ENCODE measurements at places on chromosomes 7 and 10. TPM values are rescaled to one million over a fixed set of nuclear protein-coding genes. Genes with fewer than 3 reads are reported as not detected.

DNA sequence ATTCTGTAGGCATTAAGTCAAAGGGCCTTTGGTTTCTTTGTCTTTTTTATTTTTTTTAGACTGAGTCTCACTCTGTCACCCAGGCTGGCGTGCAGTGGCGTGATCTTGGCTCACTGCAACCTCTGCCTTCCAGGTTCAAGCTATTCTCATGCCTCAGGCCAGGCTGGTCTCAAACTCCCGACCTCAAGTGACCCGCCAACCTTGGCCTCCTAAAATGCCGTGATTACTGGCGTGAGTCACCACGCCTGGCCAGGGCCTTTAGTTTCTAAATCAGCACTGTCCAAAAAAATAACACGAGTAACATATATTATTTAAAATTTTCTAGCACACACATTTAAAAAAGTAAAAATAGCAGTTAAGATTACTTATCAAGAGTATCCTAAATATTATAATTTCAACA lies 11.1 kb upstream of the ACSL5 start:
- no peak for DNase-seq
- H3K27ac ChIP-seq: no peak overlapping the region

GRCh38 chr10:126187399-126187798 lies 200.9 kb downstream of the ADAM12 start:
- H3K27ac ChIP-seq: no peak overlapping the region
- no peaks in the 10 kb centered on the region for H3K27me3 ChIP-seq
- H3K4me1 ChIP-seq: no peaks in the 10 kb centered on the region

- H3K27ac ChIP-seq: peak overlapping the region; percentile 20
- DNase-seq: peak; percentile 9
- H3K27me3 ChIP-seq: no peaks in the 10 kb centered on the region
- H3K4me3 ChIP-seq: no peak overlapping the region
- peaks cover 10% of the 10 kb centered on the region for H3K4me1 ChIP-seq
Observed at GRCh38 chr10:46250898-46251856, 35.6 kb upstream of the ANTXRL start.

DNA sequence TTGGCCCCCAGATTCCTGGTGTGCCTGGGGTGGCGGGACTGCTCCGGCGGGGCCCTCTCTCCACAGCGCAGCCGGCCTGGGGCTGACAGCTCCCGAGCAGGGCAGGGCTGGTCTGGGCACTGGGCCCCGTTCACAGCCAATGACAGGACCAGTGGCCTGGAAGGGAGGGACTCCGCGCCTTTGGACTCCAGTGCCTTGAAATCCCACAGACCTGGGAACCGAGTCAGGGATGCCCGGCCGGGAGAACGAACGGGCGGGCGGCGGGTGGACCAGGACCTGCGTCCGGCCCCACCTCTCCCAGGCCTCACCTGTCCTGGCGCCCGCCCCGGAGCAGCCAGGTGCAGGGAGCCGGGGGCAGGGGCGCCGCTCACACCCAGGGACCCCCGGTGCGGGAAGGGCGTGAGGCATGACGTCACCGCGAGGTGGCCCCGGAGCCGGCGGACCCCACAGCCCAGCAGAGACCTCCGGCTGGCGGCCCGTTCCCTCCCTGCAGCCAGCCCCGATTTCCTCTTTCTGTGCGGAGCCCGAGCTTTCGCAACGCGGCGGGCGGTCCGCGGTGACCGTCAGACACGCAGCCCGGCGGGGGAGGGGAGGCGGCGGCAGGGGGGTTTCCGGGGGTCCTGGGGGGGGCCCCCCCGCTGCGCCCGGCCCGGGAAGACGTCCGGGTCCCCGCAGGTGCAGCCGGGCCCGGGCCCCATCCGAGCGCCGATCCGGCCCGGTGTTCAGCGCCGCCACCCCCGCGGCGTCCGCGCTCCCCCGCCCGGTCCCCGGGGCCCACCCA lies 743 bp downstream of the ADAP1 start:
- peak; percentile 33 for DNase-seq
- H3K4me3 ChIP-seq: peak overlapping the region; percentile 50
- H3K27ac ChIP-seq: no peak overlapping the region
- peaks cover 17% of the 10 kb centered on the region for H3K4me1 ChIP-seq
- no peaks in the 10 kb centered on the region for H3K27me3 ChIP-seq
- no peaks in the 10 kb centered on the region for H3K36me3 ChIP-seq

GRCh38 chr10:47326927-47327330 lies 4.7 kb downstream of the GDF2 start:
- no peak overlapping the region for H3K4me3 ChIP-seq
- H3K27ac ChIP-seq: no peak overlapping the region
- no peaks in the 10 kb centered on the region for H3K36me3 ChIP-seq
- no peaks in the 10 kb centered on the region for H3K4me1 ChIP-seq
- H3K27me3 ChIP-seq: no peaks in the 10 kb centered on the region

GRCh38 chr10:128078136-128078969 lies 47.9 kb downstream of the MKI67 start:
- H3K4me3 ChIP-seq: no peak overlapping the region
- peaks cover 39% of the 10 kb centered on the region for H3K36me3 ChIP-seq
- no peaks in the 10 kb centered on the region for H3K27me3 ChIP-seq

DNA sequence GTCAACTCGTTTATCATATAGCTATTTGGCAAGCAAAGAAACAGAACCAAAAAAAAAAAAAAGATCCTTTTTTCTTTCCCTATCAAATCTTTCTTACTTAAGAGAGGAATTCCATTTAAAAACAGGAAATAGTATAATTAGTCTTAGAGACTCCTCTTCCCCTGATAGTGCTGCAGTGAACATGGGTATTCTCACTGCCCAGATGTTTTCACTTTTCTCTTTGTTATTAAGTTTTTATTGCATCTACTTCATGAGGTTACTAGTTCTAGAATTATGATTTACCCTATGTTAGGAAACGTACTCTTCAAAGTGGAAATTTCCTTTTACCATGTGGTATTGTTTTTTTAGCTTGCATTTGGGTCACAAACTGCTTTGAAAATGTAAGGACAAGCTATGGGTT lies 8.5 kb downstream of the CASP2 start:
- peaks cover 59% of the 10 kb centered on the region for H3K4me1 ChIP-seq
- no peaks in the 10 kb centered on the region for H3K27me3 ChIP-seq
- no peak for DNase-seq
- H3K36me3 ChIP-seq: peaks cover 91% of the 10 kb centered on the region

GRCh38 chr10:78776756-78777155 lies 292.0 kb upstream of the ZMIZ1 start:
- no peak overlapping the region for H3K27ac ChIP-seq
- H3K27me3 ChIP-seq: no peaks in the 10 kb centered on the region
- no peak overlapping the region for H3K4me3 ChIP-seq
- DNase-seq: no peak
- H3K4me1 ChIP-seq: no peaks in the 10 kb centered on the region

GRCh38 chr7:135665042-135665441 lies 2.7 kb downstream of the STMP1 start:
- H3K27me3 ChIP-seq: no peaks in the 10 kb centered on the region
- H3K27ac ChIP-seq: no peak overlapping the region
- peaks cover 23% of the 10 kb centered on the region for H3K4me1 ChIP-seq
- no peak for DNase-seq
- no peak overlapping the region for H3K4me3 ChIP-seq

GRCh38 chr7:34612661-34613060 lies 45.4 kb upstream of the NPSR1 start:
- no peak overlapping the region for H3K27ac ChIP-seq
- H3K4me1 ChIP-seq: no peaks in the 10 kb centered on the region

DNA sequence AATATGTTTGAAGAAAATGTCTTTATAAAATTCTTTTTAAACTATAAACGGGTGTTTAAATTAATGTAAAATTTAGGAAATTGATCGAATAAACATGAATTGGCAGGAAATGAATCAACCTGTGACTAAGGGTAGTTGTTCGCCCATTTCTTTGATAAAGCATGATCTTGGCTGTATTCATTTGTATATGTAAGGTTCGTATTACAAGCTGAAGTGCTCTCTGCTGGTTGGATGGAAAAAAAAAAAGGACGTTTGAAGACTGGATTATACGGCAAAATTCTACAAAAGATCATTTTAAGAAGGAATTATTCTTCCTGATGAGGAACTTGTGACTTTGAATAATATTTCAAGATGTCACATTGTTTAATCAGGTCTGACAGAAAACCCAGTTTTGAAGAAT lies 185.4 kb upstream of the ANK3 start:
- H3K4me1 ChIP-seq: peaks cover 38% of the 10 kb centered on the region
- no peak overlapping the region for H3K4me3 ChIP-seq
- DNase-seq: no peak
- H3K27me3 ChIP-seq: peaks cover 7% of the 10 kb centered on the region
- no peaks in the 10 kb centered on the region for H3K36me3 ChIP-seq
- H3K27ac ChIP-seq: no peak overlapping the region

Gene LMOD2
- not detected for total RNA-seq

Gene GIMAP6
- 88.9 TPM for total RNA-seq

GRCh38 chr7:6254866-6255265 lies 17.6 kb downstream of the CYTH3 start:
- no peak for DNase-seq
- H3K27ac ChIP-seq: no peak overlapping the region
- H3K27me3 ChIP-seq: peaks cover 23% of the 10 kb centered on the region
- H3K4me3 ChIP-seq: no peak overlapping the region
- no peaks in the 10 kb centered on the region for H3K36me3 ChIP-seq
- H3K4me1 ChIP-seq: peaks cover 41% of the 10 kb centered on the region

GRCh38 chr10:79277579-79278269 lies 69.5 kb upstream of the PPIF start:
- H3K4me1 ChIP-seq: peaks cover 4% of the 10 kb centered on the region
- H3K27me3 ChIP-seq: no peaks in the 10 kb centered on the region
- no peak overlapping the region for H3K27ac ChIP-seq
- no peak for DNase-seq
- H3K4me3 ChIP-seq: no peak overlapping the region

- peaks cover 10% of the 10 kb centered on the region for H3K27me3 ChIP-seq
- DNase-seq: no peak
- no peaks in the 10 kb centered on the region for H3K36me3 ChIP-seq
- no peak overlapping the region for H3K4me3 ChIP-seq
- H3K27ac ChIP-seq: no peak overlapping the region
- peaks cover 4% of the 10 kb centered on the region for H3K4me1 ChIP-seq
Observed at GRCh38 chr7:121002757-121003200, 14.3 kb downstream of the CPED1 start.

Gene GNAT3
- not detected for total RNA-seq

Gene CPED1
- total RNA-seq: not detected

Gene ZNF365
- total RNA-seq: not detected

Gene FGFR2
- not detected for total RNA-seq

Gene LZTS2
- 11.6 TPM for total RNA-seq

GRCh38 chr10:119655566-119656001 lies 4.4 kb downstream of the BAG3 start:
- H3K27me3 ChIP-seq: no peaks in the 10 kb centered on the region
- H3K4me1 ChIP-seq: peaks cover 45% of the 10 kb centered on the region
- H3K4me3 ChIP-seq: peak overlapping the region; percentile 54
- H3K36me3 ChIP-seq: peaks cover 13% of the 10 kb centered on the region

Gene UPK3BL2
- 27.1 TPM for total RNA-seq

GRCh38 chr10:102546606-102547320 lies 43.0 kb downstream of the SUFU start:
- no peaks in the 10 kb centered on the region for H3K4me1 ChIP-seq
- H3K27me3 ChIP-seq: no peaks in the 10 kb centered on the region
- H3K27ac ChIP-seq: no peak overlapping the region
- H3K36me3 ChIP-seq: peaks cover 10% of the 10 kb centered on the region

DNA sequence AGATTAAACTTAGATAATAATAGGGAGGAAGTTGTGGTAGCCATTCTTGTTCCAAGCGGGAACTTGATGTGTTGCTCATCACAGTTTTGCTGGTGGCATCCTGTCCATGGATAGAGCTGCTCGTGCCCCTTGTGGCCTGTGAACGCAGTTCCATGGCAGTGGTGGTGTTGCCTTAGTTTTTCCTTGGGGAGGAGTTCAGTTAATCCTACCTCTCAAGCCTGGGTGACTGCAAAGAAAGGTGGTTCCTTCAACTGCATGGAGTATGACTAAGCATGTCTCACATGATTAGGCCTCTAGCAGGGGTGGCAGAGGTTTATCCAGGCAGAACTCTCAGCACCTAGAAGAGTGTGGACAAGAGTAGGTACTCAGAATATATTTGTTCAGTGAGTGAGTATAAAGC lies 99.7 kb downstream of the MAPK8 start:
- no peak overlapping the region for H3K27ac ChIP-seq
- H3K4me3 ChIP-seq: no peak overlapping the region
- H3K36me3 ChIP-seq: peaks cover 13% of the 10 kb centered on the region
- DNase-seq: no peak
- no peaks in the 10 kb centered on the region for H3K27me3 ChIP-seq
- H3K4me1 ChIP-seq: no peaks in the 10 kb centered on the region

GRCh38 chr7:85630904-85631600 lies 444.2 kb upstream of the SEMA3D start:
- no peaks in the 10 kb centered on the region for H3K4me1 ChIP-seq
- no peak overlapping the region for H3K27ac ChIP-seq
- no peaks in the 10 kb centered on the region for H3K36me3 ChIP-seq
- H3K4me3 ChIP-seq: no peak overlapping the region
- no peak for DNase-seq

Gene SFTPA1
- not detected for total RNA-seq

GRCh38 chr10:22550732-22551131 lies 163.6 kb downstream of the PIP4K2A start:
- H3K27me3 ChIP-seq: no peaks in the 10 kb centered on the region
- peak; percentile 68 for DNase-seq
- no peak overlapping the region for H3K27ac ChIP-seq
- no peak overlapping the region for H3K4me3 ChIP-seq

DNA sequence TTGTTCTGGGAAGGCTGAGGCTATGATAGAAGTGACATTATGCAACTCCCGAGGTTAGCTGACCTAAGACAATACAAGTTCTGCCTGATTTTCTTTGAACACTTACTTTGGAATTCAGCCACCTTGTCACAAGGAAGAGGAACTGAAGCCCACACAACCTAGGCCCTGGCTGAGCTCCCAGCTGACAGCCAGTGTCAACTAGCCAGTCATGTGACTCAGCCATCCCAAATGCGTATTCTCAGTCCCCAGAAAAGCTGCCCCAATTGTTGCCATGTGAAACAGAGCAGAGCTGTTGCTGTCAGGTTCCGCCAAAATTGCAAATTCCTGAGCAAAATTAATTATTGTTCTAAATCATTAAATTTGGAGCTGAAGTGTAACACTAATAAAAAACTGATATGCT lies 1010.0 kb downstream of the XPNPEP1 start:
- no peaks in the 10 kb centered on the region for H3K27me3 ChIP-seq
- no peaks in the 10 kb centered on the region for H3K4me1 ChIP-seq
- H3K36me3 ChIP-seq: no peaks in the 10 kb centered on the region

GRCh38 chr7:80186721-80187120 lies 52.1 kb downstream of the GNAI1 start:
- no peak overlapping the region for H3K4me3 ChIP-seq
- no peaks in the 10 kb centered on the region for H3K4me1 ChIP-seq
- no peak overlapping the region for H3K27ac ChIP-seq

Gene ABCB4
- total RNA-seq: not detected
